ENCODE measurements at places on chromosomes 5 and 9.

DNA sequence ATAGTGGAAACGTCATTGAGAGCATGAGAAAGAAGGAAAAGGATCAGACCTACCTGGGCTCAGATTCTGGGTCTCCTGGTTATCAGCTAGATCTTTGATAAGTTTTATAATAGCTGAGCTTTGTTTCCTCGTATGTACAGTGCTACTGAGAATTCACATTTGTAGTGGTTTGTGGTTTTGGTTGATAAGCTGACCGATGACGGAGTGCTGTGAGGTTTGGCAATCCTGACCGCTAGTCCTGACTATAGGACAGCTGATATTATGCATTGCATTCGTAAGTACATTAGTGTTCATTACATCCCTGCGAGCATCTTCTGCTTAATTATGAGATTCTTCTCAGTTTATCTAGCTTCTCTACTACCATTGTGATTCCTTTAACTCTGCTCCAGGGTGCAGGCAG, 190.7 kb upstream of the SLC27A6 start:
- DNase-seq: no peak

DNA sequence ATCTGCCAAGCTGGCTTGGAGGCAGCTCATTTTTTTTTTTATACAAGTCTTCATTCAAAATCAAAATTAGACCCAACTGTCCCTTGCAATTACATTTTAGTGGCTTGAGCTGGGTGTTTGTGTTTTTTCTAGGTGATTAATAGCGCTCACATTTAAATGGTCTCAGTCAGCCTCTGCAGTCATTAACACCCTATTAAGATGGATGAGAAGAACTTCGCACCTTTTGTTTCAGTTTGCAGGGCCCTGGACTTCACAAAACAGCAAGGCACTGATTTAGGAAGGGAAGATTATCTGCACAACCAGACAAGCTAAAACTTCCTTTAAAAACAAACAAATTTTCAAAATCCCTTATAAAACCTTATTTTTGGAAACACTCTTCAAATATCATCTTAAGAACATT, 374.8 kb downstream of the EFNA5 start:
- DNase-seq: no peak

DNA sequence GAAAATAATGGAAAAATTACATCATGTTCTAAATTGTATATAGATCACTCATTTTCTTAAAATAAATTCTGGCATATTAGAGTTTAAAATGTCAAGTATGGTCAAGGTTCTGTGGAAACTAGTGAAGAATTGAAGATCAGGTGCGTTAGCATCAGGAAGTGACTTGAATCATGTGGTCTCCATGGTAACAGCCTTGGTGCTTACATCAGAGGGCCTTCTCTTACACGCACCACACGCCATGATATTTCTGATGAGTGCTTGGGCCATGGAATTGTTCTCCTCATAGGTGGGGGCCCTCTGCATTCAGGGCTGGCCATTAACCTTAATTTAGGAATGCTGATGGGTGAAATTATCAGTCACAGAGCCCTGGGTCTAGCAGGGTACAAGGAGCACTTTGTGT, 288.1 kb upstream of the EFNA5 start:
- DNase-seq: no peak

DNA sequence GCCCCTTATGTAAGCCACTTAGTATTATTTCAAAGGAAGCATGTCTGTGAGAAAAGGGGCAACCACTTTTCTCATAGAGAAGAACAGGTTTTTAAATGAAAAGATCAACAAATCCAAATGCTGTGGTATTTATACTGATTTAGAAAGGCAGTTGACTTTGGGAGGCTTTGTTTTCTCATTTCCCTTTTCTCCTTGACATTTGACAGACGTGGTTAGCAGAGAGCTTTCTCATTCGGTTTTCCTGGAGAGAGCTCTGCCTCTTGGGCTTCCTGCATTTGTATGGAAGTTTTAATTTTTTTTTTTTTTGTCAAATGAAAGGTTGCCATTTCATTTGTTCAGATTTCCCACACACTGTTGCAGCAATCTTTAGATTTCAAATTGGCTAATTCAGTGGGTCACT, 62.5 kb downstream of the EXOSC2 start:
- no peak for DNase-seq

GRCh38 chr5:105993027-105993426, 1677.7 kb downstream of the EFNA5 start:
- DNase-seq: no peak
